ENCODE measurements at places on chromosomes 16 and 17. TPM values are rescaled to one million over a fixed set of nuclear protein-coding genes. Genes with fewer than 3 reads are reported as not detected.

DNA sequence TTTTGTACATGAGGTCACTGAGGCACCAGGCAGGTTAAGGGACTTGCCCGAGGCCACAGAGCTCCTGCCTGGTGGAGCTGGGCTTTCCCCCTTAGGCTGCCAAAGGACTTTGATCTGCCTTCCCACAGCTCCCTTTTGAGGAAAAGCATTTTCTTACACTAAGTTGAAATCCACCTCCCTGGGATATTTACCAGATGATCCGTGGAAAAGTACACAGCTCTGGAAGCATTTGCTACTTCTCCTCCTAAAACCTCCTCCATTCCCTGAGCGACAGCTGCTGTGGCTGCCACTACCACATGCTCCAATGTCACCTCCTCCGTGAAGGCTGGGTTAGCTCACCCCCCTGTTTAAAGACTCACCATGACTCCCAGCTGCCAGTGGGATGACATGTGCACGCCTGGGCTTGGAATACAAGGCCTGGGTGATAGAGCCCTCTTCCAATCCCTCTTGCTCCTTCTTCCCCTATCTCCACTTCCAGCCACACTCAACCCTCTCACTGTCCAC is 1.2 kb upstream of the MPRIP start:
- peaks cover 42% of the 10 kb centered on the region for H3K4me1 ChIP-seq
- no peaks in the 10 kb centered on the region for H3K36me3 ChIP-seq
- no peak for DNase-seq
- no peaks in the 10 kb centered on the region for H3K27me3 ChIP-seq
- no peak overlapping the region for H3K4me3 ChIP-seq

DNA sequence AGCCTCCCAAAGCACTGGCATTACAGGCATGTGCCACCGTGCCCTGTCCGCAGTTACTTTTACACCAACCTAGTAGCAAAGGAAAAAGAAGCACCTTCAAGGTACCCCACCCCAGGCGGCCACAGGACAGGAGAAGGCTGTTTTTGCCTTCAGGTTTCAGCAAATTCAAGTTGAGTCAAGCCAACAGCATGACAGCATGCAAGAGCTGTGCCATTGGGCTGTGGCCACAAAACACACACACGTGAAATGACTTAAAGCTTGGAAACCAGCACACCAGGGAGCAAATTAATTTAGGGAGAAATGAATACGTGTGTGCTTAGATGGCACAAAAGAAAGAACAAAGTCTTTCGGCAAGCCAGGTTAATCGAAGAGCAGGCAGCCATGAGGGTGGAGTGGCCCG is 39.7 kb downstream of the ERCC4 start:
- no peak for DNase-seq
- H3K27me3 ChIP-seq = no peaks in the 10 kb centered on the region
- H3K27ac ChIP-seq = no peak overlapping the region
- H3K4me3 ChIP-seq = no peak overlapping the region
- no peaks in the 10 kb centered on the region for H3K36me3 ChIP-seq
- peaks cover 5% of the 10 kb centered on the region for H3K4me1 ChIP-seq

DNA sequence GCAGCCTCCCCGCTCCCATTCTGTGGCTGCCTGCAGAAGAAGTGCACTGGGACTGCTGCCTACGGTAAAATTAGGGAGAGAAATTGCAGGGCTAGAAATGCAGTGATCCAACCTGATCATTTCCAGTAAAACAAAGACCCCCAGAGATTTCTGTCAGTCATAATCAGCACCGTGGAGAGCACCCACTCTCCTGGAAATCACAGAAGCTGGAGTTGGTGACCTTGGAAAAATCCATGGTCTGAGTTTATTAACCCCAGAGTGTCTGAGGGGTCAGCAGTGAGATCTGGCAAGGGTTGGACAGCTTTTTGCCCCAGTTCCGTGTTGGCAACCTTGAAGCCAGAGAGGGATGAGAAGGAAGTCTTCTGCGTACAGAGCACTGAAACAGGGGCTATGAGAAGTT is 7.8 kb downstream of the SYCE1L start:
- H3K27ac ChIP-seq = no peak overlapping the region
- no peaks in the 10 kb centered on the region for H3K36me3 ChIP-seq
- DNase-seq = no peak
- no peaks in the 10 kb centered on the region for H3K27me3 ChIP-seq

Gene ANKRD40
- 4.6 TPM for polyA plus RNA-seq

DNA sequence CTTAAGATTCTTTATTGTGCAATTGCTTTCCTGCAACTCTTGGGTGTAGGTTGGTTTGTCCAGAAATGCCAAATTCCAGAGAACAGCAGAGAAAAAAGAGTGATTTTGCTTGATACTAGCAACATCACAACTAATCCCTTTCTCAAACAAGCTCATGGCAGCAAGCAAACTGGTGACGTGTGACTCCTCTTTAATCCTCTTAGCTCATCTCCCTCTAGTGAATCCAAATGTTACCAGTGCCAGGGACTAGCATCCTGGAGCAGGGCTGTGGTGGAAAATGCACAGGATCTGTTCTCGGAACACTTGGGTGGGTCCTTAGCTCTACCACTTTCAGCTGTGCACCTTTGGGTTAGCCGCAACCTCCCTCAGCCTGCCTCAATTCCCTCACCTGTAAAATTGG is 204.0 kb upstream of the CCL2 start:
- no peaks in the 10 kb centered on the region for H3K36me3 ChIP-seq
- H3K4me3 ChIP-seq = no peak overlapping the region
- peaks cover 2% of the 10 kb centered on the region for H3K27me3 ChIP-seq
- no peaks in the 10 kb centered on the region for H3K4me1 ChIP-seq
- H3K27ac ChIP-seq = no peak overlapping the region

DNA sequence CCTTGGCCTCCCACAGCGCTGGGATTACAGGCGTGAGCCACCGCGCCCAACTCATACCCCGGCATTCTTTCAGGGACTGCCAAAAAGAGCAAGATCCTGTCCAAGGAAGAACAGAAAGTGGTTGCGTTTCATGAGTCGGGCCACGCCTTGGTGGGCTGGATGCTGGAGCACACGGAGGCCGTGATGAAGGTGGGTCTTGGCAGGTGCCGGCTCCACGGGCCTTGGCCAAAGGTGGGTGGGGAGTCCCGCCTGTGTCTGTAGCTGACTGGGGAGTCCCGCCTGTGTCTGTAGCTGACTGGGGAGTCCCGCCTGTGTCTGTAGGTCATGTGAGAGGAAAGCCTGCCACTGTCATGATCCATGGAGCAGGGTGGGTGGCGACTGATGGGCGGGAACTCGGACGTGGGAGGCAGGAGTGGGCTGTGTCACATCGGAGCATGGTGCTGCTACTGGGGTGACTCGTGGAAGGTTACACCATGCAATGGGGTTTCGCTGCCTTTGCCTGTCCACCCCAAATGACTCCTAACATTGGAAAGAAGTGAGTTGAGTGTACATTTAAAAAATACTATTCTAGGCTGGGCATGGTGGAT is 10.0 kb upstream of the RPL13 start:
- H3K27me3 ChIP-seq = no peaks in the 10 kb centered on the region
- no peak overlapping the region for H3K27ac ChIP-seq
- H3K4me1 ChIP-seq = no peaks in the 10 kb centered on the region
- no peak overlapping the region for H3K4me3 ChIP-seq
- DNase-seq = no peak

Gene DRG2
- polyA plus RNA-seq = 36.4 TPM

Gene PPP1R1B
- polyA plus RNA-seq = not detected

Data from CD4-positive, CD25-positive, alpha-beta regulatory T cell (primary cell).